AG09309 (cell line): ENCODE measurements at places on chromosomes 12 and 14.

DNA sequence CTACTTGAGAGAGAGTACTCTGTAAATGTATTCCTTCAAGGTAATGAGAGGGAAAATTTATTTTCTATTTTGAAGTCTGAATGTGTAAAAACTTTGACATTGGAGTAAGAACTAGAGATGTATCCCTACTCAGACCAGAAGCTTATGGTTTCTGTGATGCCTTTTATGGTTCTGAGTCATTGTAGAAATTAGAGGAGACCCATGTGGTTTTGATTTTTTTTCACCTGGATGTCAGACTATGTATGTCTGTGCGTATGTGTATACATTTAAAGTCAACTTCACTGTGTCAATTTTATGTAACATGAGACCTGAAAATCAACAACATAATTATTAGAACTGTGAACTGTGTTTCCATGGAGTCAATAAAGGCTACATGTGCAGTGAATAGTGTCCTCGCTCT lies 302.0 kb downstream of the TRHDE start:
- DNase-seq = no peak

DNA sequence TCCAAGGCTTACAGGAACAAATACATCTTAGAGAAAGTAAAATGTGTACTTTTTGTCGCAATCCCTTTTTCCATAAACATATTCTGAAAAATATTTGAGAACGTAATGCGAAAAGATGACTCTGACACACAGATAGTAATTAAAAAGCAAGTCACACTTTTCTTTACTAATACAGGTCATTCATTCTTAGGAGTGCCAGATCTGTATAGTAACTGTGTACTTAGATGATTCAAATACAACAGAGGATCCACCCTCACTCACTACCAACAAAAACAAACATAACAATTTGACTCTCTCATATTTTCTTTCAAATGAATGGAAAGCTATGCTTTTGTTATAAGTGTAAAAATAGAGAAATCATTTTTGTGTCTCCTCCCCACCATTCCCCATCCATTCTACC lies 795.4 kb downstream of the SLC6A15 start:
- DNase-seq = no peak

DNA sequence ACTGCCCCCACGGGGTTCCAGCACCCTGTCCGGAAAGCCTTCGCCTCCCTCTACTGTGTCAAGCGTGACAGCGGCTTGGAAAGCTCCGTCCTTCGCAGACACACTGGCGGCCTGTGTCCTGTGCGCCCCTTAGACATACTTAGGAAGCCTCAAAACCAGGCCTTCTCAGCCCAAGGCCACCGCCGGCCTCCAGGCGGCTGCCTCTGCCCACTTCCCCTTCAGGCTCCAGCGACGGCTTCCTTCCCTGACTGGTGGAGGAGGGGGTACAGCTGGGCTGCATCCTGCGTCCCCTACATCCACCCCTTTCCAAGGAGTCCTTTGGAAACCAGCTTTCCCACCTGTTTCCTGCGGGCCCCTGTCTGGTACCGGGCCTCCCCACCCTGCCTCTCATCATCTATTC lies 2.5 kb upstream of the CACNA2D4 start:
- DNase-seq = no peak

DNA sequence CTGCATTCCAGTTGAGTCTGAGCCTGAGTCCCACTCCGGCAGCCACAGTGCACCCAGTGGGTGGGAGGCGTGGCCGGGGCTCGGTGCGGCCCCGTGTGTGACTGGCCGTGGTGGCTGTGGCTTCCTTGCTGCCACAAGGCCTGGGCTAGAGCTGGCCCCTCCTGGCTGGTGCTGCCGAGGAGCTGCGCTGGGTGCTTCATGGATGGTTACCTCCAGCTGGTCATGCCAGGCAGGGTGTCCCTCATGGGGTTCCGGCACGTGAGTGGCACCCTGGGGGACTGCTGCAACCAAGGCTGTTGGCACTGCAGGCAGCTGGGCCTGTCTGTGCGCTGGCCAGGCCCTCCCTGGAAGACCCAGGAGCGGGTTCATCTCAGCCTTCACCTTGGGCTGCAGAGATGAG lies 62.7 kb downstream of the KIF26A start:
- no peak for DNase-seq

GRCh38 chr14:76687611-76688382 lies 73.5 kb upstream of the VASH1 start:
- no peak for DNase-seq

DNA sequence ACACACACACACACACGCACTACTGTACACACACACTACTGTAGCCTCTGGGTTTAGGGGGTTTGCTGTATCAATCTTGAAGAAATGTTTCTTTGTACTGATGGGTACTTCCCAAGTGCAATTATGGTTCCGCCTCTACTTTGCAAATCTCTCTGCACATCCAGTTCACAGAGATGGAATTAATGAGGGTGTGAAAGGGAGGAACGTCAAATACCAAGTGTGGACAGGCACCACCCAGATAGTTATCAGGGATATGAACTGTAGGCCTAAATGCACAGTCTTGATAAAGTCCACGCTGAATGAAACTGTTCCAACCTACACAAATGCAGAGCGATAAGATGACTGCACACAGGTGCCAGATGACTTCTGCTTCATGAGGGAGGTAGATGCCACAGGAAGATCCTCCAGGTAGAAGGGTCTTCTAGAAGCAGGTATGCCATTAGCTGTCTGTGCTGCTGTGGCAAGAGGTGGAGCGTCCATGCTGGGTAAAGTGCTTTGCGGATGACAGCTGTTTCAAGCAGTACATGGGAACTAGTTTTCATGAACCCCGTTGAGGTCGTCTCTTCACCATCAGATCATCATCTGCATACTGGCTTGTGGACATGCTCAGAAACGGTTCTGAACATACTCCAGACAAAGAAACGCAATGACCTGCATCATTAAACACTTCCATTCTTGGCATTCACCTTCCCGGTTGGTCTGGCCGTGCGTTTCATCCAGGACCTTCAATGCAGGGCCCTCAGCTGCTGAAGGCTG lies 314.3 kb upstream of the RTL1 start:
- DNase-seq = no peak

- DNase-seq = no peak
Measured at GRCh38 chr12:127381043-127381668, 885.8 kb upstream of the TMEM132C start.

GRCh38 chr12:47729233-47729632 lies 3.9 kb upstream of the ENDOU start:
- DNase-seq = no peak
